HEK293T (cell line): ENCODE measurements at places on chromosomes 7 and 10.

- no peak for DNase-seq
Observed at GRCh38 chr10:74058658-74059057, 60.7 kb downstream of the VCL start.

GRCh38 chr7:64099656-64100531 is 54.7 kb downstream of the ZNF727 start:
- DNase-seq, result no peak

GRCh38 chr10:131193923-131194322 is 117.6 kb downstream of the TCERG1L start:
- DNase-seq, result no peak

DNA sequence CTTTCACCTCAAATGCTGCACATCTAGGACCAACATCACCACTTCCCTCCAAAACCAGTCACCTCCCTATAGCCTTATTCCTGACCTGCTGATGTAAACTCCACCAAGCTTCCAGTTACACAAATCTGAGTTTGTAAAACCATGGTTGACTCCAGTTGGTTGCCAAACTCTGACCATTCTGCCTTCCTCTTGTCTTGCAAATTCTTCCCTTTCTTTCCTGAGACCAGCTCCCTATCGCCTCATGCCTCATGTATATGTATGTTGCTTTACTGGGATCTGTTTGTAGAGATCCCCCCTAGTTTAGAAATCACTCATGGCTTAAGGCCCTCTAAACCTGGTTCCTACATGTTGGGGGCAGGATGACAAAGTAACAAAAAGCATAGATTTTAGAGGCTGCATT is 31.3 kb downstream of the PAX2 start:
- DNase-seq, result no peak
